Fibroblast of skin of right quadriceps (primary cell): ENCODE measurements at places on chromosomes 7 and 10.

DNA sequence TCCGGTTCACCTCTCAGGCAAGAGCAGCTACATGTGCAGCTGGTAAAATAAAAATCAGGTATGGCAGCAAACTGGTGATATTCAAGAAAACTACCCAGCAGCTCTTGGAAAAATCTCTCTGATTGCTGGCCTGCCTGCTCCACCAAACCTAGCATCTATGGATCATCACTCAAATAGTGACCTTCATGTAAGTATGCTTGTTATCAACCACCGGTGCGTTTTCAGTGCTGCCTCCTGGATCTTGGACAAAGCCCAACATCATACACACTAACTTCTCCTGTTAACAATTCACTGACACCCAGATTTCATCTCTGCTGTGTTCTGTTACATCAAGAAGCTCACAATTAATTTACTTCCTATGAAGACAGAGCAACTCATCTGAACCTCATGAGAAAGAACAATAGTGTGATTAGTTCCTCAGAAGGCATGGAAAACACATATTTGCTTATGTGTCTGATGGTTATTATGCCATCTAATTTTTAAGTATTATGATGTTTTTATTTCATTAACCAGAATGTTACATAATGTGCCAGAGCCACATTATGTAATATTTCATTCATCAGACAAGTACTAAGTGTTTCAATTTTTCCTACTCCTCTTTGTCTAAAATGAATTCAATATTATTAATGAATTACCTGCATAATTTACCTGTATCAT is 8.8 kb downstream of the CDK6 start:
- DNase-seq, result no peak

- DNase-seq, result no peak
Measured at GRCh38 chr7:86008898-86009297, 634.8 kb upstream of the GRM3 start.

- DNase-seq, result no peak
Measured at GRCh38 chr7:92325173-92325572, 79.4 kb downstream of the ANKIB1 start.

- no peak for DNase-seq
Measured at GRCh38 chr10:124621637-124622036, 122.5 kb downstream of the FAM53B start.

GRCh38 chr10:89393898-89394297 is 1.5 kb downstream of the IFIT1 start:
- DNase-seq, result no peak

GRCh38 chr10:4130685-4131084 is 345.7 kb upstream of the KLF6 start:
- DNase-seq, result no peak

GRCh38 chr7:142478479-142479220 is 220.8 kb upstream of the PRSS58 start:
- peak; percentile 67 for DNase-seq

DNA sequence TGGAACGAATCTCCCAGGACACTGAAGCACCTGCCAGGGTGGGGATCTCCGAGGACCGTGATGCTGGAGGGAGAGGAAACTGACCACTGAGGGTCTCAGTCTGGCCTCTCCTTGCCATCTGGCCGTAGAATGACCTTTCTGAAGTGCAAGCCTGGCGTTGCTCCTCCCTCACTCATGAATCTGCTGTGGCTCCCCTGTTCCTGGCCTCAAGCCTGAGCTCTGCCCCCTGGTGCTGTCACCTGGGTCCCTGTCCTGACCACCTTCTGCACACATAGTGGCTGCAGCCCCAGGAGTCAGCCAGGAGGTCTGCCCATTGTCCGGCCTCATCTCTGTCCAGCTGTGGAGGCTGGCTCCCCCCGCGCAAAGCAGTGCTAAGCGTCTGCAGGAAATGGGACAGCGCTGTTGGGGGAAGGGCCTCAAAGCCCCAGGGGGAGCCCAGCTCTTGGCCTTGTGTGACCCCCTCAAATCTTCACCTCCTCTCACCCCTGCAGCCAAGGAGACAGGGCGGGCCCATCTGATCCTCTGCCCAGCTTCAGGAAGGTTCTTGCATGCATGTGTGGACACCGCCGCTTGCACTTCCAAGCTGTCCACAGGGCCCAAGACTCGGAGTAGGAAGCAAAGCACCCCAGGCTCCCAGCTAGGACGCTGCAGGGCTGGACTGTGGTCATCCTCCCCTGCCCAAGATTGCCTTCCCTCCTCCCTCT is 65.7 kb downstream of the MYL10 start:
- DNase-seq, result no peak

DNA sequence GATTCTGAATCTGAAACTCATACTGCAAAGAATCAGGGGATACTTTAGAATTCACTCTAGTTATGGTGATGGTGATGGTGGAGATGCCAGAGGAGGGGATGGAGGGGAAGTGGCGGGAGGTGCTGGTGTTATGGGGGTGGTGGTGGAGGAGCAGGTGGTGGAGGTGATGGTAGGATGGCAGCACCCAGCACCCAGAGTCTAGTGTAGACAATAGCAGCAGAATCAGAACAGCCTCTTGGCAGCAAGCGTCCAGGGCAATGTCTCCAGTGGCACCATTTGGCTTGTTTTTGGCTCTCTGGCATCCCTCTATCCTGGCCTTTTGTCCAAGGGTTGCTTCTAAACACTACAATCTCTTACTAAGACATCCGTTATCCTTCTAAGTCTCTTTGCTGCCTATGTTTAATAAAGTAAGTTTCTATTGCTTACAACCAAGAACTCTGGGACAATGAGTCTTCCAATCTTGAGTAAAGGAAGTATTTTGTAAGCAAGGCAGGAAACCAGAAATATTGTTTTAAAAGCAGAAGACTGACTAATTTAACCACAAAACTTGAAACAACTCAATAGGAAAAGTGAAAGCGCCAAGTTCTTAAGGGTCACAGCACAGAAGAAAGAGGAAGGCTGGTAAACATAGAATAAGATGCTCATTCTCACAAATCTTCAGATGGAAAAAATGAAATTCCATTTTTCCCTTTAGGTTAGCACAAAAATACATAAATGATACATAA is 42.4 kb upstream of the GDF10 start:
- DNase-seq, result no peak

GRCh38 chr7:26854876-26855855 is 9.2 kb downstream of the SKAP2 start:
- no peak for DNase-seq

- DNase-seq, result no peak
Measured at GRCh38 chr7:15764010-15764409, 77.5 kb upstream of the MEOX2 start.

DNA sequence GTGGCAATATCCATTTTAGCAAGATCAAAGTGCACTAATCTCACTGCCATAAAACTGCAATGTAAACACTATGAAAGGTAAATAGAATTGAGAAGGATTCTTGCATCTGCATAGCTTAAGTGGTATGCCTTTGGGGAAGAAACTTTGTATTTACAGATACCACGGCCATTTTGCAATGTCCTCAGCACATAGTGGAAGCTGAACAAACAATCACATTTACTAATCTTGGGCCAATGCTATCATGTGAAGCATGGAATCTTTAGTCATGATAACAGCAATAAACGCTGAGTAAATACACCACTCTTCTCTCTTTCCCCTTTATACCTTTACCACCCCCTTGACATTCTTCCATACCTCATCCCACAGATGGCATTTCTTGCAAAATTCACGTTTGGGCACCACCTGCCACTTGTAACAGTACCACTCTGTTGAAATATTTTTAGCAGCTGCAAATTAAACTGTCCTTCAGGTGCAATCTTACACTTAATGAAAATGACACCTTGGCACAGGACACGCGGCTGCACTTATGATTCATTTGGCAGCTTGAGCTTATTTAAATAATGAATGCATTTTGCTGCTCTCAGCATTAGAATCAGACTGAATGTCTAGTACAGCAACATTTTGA is 171.8 kb downstream of the SEMA3A start:
- DNase-seq, result no peak

DNA sequence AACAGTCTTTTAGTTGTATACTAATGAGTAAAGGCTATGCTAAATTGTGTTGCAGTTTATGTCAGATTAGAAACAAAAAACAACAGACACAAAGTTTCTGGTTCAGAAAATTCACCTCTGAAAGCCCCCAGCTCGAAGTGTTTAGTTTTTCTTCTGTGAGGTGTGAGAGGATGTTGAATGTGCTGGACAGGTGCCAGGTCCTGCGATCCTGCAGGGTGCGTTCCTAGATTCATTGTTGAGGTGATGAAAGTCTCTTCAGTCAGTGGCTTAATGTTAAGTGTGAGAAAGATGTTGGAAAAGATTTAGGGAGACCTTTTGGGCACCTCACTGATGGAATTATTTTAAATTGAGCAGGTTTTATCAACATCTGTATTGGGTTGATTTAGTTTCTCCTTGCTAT is 287.3 kb downstream of the SDK1 start:
- no peak for DNase-seq

DNA sequence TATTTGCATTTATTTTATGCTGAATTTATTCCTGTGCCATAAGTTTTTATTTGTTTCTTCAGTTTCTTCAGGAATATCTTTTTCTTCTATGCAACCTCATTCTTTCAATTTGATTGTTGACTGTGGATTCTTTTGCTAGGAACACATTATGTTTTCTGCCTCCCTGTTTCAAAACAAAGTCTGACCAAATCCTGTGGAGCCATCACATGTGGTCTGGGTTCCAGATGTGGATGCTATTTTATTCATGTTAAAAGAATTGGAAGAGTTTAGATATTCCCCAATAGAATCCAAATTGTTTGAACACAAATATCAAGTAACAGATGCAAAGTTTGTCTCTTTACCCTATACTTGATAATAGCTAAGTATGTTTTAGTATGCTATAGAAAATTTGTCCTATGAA is 56.8 kb upstream of the LRRC17 start:
- DNase-seq, result no peak

DNA sequence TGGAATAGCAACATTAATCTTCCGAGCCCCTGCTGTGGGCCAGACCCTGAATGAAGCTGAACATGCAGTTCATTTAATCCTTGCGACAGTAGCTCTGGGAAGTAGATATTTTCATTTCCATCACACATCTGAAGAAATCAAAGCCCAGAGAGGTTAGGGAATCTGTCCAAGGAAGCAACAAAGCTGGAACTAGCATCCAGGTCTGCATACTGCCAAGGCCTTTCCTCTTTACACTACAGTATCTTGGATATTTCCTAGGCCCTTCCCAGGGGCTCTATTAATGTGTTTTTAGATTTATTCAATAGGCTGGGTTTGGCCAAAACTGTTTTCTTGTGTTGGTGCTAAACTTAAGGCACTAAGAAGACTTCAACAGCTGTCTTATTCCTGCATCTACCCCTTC is 48.1 kb downstream of the FAM13C start:
- DNase-seq, result no peak
